ENCODE measurements at places on chromosomes 4 and X.

GRCh38 chrX:134658760-134659023, 421 bp upstream of the PLAC1 start:
- DNase-seq: no peak

GRCh38 chr4:128456171-128456570, 168.6 kb upstream of the PGRMC2 start:
- DNase-seq: peak; percentile 70

DNA sequence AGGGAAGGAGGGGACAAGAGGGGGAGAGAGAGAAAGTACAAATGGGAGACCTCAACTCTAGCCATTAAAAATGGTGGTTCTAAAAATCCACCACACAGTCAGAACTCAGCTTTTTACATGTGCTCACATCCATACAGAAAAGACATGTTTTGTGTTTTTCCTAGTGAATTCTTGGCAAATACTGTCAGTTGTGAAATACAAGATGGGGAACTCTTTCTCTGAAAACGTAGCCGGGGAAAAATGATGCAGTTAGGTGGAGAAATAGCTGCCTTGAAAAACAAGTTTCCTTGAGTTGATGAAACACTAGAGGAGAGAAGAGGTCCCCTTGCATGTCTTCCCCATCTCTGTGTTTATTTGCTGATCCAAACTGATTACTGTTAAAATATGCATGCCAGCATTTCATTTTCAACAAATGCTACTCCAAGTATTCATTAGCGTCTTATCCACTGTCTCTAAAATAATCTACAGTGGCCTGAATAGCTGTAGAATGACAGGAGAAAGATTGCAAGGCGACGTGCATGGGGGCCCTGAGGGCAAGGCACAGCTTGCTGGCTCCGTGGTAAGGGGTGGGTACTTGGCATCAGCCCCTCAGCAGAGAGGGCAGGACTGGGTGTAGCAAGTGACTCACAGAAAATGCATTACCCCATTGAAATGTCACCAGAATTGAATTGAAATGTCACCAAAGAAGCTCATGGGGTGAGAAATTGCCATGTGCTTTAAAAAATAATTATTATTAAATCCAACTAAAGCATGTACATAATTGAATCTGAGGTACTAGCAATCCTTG, 48.1 kb upstream of the TBL1X start:
- DNase-seq: no peak

DNA sequence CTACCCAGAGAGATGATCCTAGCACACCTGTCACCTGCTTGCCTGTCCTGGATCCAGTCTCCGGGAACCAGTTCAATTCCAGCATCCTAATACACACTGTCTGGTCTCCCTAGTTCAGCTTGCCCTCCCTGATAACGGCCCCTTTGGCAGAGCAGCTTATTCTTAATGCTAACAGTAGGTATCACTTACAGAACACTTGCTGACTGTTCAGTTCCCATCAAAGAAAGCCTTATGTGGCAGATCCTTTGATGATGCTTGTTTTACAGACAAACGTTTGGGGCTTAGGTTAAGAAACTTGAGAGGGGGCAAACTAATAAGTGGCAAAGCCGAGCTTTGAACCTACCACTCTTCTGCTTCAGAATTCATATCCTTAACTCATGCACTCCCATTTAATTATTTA, 890 bp downstream of the RASSF6 start:
- DNase-seq: no peak

DNA sequence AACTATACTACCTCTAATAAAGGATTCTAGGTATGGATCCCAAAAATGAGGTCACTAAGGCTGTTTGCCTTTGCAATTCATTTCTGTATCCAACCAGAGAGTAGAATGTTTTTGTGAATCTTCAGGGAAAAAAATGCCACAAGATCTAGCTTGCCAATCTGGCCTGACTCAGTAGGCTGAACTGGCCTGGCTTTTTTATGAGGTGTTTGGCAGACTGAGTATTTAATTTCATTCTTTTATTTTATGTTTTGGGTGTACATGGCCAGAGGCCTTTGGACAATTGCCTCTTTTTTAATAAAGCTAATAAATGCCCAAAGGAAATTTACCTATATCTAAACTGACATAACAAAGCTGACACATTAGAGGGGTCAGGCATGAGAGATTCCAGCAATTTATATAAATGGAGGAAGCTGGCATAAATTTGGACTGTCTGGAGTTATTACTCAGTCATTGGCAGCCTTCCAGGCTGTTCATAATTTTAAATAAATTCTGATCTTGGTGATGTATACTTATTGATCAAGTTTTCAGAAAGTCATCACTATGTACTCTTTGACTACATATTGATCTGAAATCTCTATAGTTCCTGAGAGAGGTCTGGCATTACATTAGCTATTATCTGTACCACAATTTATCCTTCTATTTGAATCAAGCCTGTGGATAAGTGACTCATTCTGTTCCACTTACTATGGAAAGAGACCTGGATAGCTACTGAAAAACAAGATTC, 376.4 kb upstream of the NOCT start:
- DNase-seq: no peak

Data from NCI-H1694 treated with DMSO at 0.1 percent for 48 hours (cell line).